ENCODE measurements at places on chromosomes 1 and 21.

- no peak for DNase-seq
These were observed 728.9 kb upstream of the ZP4 start for GRCh38 chr1:238619652-238620051.

GRCh38 chr1:181486098-181486420, 2.7 kb downstream of the CACNA1E start:
- DNase-seq, result no peak

DNA sequence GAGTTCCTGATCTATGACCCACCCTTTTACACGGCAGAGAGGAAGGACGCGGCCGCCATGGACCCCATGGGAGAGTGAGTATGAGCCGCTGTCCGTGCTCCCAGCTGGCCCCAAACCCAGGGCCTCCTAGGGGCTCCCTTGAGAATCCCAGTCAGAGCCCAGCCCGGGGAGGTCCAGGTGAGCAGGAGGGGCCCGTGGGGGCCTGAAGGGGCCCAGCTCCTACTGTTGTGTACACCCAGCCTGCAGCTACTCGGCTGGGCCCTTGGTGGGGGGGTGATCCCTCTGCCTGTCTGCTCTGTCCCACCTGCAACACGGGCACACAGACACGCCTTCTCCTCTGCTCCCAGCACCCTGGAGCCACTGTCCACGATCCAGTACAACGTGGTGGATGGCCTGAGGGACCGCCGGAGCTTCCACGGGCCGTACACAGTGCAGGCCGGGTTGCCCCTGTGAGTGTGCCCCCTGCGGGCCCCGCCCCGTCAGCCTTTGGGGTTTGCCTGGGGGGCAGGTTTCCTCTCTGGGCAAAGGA, 28.6 kb upstream of the LRRC3 start:
- no peak for DNase-seq

- DNase-seq, result no peak
These were observed 49.2 kb upstream of the PRELP start for GRCh38 chr1:203426366-203426765.

DNA sequence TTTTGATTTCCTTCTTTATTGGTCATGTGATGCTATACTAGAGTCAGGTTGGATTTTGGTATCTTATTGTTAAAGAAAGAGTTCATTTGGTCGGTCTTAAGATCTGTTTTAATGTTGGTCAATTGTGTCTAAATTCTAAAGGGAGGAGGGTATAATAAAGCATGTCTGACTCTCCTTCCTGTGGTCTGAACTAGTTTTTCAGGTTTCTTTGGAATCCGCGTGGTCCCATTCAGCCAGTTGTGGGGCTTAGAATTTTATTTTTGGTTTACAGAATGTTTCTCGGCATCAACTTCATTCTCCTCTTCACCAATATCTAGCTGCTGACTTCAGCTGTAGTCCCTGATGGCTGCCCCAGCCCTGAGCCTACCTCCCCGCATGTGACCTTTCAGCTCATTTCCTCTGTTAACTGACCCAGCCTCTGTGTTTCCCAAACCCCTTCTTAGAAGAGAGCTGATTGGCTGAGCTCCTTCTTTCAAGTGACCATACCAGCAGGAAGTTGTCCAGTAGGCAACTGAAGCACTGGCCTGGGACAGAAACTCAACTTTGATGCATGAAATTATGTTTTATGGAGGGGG, 8.7 kb upstream of the MYOC start:
- DNase-seq, result no peak

GRCh38 chr1:173015629-173016028, 35.1 kb downstream of the TNFSF18 start:
- DNase-seq, result no peak

GRCh38 chr1:45394342-45394741, 54.1 kb upstream of the MUTYH start:
- DNase-seq, result no peak

DNA sequence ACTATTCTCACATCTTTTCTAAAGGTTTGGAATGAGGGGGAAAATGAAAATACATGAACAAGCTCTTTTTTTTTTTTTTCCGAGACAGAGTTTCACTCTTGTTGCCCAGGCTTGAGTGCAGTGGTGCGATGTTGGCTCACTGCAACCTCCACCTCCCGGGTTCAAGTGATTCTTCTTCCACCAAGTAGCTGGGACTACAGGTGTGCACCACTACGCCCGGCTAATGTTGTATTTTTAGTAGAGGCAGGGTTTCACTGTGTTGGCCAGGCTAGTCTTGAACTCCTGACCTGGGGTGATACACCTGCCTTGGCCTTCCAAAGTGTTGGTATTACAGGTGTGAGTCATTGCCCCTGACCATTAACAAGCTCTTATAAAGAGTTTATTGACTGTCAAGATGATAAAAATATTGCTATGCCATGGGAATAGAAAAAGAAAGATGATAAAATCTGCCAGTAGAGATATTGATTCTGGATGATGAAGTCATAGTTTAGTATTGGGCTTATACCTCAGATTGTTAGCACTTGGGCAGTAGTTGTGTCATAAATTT, 36.6 kb downstream of the INKA2 start:
- DNase-seq, result no peak

GRCh38 chr1:50378770-50379169, 44.5 kb downstream of the DMRTA2 start:
- no peak for DNase-seq

- peak; percentile 48 for DNase-seq
These were observed 1.8 kb upstream of the FCRL6 start for GRCh38 chr1:159800177-159800930.

GRCh38 chr1:53527368-53527767, 68.2 kb downstream of the DMRTB1 start:
- DNase-seq, result no peak

- DNase-seq, result peak; percentile 25
These were observed 2.8 kb upstream of the HPCAL4 start for GRCh38 chr1:39694026-39694425.

GRCh38 chr1:205473966-205474365, 18.1 kb upstream of the BLACAT1 start:
- no peak for DNase-seq

GRCh38 chr1:205488074-205488723, 16.3 kb upstream of the CDK18 start:
- peak; percentile 51 for DNase-seq

GRCh38 chr1:229478852-229479251, 29.3 kb downstream of the NUP133 start:
- DNase-seq, result no peak

DNA sequence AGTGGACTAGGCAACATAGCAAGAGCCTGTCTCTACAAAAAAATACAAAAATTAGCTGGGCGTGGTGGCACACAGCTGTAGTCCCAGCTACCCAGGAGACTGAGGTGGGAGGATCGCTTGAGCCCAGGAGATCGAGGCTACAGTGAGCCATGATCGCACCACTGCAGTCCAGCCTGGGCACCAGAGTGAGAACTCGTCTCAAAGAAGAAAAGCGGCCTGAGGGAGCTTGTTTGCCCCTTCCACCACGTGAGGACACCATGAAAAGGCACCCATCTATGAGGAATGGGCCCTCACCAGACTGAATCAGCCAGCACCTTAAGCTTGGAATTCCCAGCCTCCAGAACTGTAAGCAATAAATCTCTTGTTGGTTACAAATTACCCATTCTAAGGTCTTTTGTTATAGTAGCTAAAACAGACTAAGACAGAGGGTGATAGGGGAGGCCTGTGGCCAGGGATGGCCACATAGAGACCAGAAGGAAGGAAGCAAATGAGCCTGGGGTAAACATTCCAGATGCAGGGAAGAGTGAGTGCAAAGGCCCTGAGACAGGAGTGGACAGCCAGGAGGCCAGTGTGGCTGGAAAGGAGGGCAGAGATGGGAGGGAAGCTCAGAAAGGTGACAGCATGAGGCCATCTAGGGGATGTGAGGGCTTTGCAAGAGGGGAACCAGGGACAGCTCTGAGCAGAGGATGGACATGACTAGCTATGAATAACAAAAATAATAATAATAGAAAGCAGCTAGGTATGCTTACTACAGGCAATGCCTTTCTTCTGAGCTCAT, 120.1 kb downstream of the MATN1 start:
- no peak for DNase-seq

GRCh38 chr21:45559216-45560105, 17.2 kb upstream of the SLC19A1 start:
- no peak for DNase-seq

DNA sequence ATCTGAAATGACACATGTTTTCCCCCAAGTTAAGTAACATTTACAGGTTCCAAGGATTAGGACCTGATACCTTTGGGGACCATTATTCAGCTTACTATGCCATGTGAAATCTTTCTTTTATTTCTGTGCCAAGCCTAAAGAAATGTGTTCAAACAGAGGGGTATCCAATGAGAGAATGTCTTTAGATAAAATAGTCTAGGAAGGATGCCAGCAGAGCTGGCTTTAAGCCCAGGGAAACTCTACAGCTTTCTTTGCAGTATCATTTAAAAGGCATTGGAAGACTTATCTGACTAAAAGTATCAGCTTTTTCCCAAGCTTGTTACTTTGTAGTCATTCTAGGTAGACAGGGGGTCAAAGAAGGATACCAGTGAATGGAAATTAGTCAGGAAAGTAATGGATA, 860.4 kb downstream of the PLA2G4A start:
- no peak for DNase-seq

DNA sequence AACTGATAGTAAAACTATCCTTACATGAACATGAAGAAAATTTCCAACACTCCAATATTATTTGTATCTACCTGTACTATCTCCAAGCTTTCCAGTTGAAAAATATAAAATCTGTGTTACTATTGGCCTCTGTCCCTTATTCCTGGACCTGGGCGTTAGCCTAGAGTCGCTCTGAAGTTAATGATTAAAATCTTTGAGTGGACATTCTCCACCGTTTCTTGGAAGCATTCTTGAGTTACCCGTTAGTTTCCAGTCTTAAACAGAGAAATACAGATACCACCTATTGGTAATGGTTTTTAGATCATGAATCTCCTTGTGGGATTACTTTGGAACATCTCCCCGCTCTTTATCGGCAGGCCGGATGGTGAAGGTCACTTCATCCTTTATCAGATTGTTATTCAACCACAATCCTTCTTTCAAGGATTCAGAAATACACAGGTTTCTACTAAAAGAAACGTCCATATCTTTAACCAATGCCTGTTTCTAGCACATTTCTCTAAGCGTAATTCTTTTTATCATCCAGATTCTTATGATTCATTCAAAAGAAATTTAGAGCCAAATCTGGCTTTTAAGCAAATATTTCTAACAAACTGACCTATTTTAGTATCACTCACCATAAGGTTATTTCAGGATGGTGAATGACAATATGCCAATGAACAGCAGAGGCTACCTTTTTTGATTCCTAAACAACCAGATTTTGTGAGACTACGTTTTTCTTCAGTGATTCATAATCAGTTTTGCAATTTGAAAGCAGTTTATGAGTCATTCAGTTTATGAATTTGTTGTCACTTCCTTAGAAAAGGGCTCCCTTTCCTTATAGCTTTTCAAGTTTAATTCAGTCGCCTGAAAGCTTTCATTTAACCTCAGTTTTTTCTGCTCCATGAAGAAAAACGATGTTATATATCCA, 70.2 kb upstream of the ERRFI1 start:
- DNase-seq, result peak; percentile 14

- DNase-seq, result no peak
These were observed 433.2 kb downstream of the USP25 start for GRCh38 chr21:16162953-16163352.

GRCh38 chr1:63868268-63868781, 94.5 kb downstream of the ROR1 start:
- no peak for DNase-seq

DNA sequence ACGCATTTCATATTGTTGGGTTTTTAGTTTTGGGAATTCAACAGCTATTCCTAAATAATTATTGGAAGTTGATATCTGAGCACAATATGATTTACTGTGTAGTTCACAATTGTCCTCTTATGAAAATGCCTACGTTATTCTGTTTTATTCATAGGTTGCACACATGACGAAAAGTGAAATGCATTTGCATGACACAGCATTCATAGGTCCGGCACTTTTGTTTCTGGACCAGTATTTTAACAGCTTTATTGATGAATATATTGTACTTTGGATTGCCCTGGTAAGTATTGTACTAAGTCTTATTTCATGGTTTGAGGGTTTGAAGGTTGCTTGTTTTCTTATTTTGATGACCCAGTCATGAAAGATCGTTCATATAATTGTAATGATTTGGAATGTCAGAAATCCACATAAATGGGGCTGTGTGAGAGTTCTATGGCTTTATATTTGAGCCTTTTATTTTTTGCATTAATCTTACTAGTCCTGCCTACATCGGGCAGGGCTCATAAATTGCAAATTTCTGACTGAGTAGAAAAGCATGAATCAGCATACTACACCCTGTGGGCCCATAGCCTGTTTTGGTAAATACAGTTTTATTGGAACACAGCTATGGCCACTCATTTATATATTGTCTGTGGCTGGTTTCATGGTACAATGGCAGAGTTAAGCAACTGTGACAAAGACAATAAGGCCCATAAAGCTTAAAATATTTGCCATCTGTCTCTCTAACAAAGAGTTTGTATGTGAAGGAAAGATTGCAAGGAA, 17.0 kb downstream of the DENND2D start:
- no peak for DNase-seq

DNA sequence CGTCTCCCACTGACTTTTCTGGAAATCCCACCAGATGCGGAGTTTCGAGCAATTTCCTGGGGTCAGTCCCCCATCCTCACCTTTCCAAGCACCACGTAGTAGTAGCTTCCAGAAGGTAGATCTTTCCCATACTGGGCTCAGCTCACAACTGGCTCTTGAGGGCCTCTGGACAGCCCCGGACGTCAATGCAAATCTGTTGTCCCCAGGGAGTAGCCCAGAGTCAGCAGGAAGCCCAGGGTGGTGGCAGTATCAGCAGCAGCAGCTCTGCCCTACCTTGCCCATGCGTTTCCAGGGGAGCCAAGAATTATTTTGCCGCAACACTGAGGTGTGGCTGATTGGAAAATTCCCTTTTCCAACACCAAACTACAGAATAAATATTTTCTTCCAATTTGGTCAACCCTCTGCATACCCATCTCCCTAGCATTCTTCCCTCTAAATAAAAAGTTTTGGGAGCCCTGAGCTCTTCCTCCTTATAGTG, 70.3 kb downstream of the CD46 start:
- no peak for DNase-seq

- DNase-seq, result no peak
These were observed 225.6 kb upstream of the MAP1LC3C start for GRCh38 chr1:242224461-242224860.

DNA sequence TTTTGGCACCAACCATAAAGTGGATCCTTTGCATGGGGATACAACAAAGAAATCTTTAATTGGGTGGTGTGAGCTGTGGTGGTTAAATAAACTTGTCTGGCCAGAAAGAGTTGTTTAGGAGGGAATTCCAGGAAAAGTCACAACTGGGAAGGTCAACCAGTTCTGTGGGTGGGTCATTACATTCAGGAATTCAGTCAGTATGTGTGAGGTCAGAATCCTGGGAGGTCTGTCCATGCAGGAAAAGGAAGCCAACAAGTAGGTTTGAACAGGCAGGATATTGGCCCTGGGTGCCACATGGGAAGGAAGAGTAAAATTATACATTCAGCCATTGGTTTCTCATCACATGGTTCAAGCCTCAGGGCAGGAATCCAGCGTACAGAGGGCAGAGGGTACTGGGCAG, 162.3 kb upstream of the ADAMTS5 start:
- no peak for DNase-seq

- DNase-seq, result no peak
These were observed 5.6 kb upstream of the PTCH2 start for GRCh38 chr1:44848456-44849181.

Measured in CD4-positive, alpha-beta T cell treated with Interleukin-15 for 4 hours (primary cell).